Myocyte (in vitro differentiated cells): ENCODE measurements at places on chromosomes 12 and 14. TPM values are rescaled to one million over a fixed set of nuclear protein-coding genes. Genes with fewer than 3 reads are reported as not detected.

DNA sequence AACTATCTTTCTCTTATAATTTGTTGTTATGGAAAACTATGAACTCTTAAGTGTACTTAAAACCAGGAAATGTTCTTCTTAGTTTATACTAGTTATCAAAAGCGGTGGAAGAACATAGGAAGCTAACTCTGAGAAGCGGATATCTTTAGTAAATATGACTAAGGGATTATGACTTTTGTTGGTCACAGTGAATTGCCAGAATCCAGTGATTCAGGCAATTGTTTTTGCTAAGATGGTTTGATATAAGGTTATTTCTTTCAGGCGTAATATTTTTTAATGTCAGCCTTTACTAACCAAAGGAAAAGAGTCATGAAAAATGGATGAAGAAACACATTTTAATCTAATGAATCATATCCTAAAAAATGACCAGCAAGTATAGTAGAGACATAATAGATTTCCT, 473.5 kb downstream of the FOXG1 start:
- DNase-seq: peak; percentile 35

DNA sequence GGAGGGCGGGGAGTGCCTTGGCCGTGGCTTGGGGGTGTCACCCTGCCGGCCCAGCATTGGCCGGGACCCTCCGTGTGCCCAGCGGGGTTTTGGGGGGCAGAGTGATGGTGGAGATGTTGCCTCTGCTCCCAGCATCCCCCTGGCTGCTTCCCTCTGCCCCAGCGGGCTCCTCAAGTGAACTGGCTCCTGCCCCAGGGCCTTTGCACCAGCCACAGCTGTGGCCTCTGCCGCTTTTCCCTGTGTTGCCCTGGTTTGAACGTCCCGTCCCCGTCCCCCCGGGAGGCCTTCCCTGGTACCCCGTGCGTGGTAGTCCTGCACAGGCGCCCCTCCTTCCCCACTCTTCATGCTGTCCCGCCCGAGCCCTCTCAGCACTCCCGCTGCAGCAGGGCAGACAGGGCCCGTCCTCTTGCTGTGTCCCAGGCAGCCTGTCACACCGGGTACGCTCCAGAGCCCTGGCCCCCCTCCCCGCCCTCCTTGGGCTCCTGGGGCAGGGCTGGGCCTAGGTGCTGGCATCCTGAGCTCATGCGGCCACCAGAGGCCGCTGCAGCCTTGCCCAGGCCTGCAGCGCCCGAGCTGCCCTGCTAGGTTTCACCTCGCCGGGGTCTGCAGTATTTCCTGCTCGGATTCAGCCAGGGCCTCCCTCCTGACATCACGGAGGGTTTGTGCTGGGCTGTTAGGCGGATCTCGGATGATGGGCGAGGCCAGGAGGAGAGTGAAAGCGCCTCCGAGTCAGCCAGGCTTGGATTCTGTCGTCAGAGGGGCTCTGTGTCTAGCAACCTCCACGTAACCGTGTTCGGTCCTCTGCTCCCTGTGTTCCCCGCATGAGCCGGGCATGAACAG, 9.5 kb downstream of the NOC4L start:
- DNase-seq: peak; percentile 68

DNA sequence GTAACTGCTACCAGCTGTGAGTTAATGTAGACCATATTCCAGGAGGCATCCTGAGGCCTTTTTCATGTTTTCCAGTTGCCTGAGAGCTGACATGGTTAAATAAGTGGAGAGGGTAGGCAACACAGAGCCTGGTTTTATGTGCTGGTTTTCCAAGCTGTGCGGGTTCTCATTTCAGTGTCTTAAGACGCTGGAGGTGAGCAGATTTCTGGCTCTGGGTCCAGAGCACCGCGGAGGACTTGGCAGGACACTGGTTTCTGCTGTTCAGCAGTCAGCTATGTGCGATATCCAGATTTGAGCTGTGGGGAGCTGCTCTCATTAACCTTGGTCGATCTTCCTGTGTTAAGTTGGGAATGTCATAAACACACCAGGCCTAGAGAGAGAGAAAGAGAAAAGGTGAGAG, 680.8 kb downstream of the BCL11B start:
- no peak for DNase-seq

DNA sequence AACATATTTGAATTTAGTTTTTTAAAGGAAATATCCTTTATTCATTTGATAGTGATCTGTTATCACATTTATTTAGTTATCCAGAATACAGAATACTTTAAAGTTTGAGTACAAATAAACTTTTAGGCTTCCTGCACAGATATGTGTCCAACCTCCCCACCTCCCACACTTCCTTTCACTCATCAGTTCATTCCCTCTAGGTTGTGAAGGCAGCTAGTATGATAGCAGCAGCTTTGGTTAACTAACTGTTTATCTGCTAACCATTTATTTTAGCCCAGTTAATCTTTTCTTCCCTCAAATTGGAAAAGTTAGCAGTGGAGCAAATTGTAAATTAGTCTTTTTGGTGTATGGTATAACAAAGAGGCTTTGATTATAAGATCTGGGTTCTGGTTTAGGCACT, 35.7 kb downstream of the CNOT2 start:
- DNase-seq: no peak

DNA sequence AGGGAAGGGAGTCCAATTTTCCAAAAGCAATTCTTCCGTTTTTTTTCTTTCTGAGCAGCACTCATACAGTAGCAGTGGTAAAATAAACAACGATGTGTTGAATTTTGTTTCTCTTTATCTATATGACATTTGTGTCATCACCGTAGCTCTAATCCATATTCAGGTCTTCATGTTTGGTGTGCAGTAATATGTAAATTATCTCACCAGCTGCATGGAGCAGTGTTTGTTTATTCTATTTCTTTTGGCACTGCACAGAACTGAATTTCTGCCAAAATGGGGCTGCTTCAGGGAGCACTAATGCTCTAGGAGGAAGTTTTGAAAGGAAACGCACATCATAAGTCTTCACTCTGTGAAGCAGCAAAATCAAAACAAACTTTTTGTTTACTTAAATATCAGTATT, 130.0 kb upstream of the NPAS3 start:
- peak; percentile 36 for DNase-seq

DNA sequence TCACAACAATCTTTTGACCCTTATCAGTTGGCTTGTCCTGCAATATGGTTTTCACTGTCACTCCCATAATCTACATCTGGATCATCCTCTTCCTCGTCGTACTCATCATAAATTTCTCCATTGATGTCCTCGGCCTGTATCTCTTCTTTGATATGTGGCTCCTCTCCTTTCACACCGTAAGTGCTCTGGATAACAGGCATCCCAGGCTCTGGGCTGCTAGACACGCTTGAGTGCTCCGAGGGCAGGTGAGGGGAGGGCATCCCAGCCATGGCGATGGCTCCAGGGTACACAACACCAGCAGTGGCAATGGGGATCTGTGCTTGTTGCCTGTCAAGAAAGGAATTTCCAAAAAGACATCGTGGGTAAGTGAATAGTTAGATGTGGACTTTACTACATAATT, 415.3 kb downstream of the SOX5 start:
- no peak for DNase-seq

GRCh38 chr14:64885559-64885958, 5.9 kb upstream of the SPTB start:
- no peak for DNase-seq

DNA sequence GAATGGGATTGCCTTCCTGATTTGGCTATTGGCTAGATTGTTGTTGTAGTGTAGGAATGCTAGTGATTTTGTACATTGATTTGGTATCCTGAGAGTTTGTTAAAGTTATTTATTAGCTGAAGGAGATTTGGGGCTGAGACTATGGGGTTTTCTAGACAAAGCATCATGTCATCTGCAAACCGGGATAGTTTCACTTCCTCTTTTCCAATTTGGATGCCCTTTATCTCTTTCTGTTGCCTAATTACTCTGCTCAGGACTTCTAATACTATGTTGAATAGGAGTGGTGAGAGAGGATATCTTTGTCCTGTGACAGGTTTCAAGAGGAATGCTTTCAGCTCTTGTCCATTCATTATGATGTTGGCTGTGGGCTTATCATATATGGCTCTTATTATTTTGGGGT, 265.7 kb upstream of the MGAT4C start:
- no peak for DNase-seq

DNA sequence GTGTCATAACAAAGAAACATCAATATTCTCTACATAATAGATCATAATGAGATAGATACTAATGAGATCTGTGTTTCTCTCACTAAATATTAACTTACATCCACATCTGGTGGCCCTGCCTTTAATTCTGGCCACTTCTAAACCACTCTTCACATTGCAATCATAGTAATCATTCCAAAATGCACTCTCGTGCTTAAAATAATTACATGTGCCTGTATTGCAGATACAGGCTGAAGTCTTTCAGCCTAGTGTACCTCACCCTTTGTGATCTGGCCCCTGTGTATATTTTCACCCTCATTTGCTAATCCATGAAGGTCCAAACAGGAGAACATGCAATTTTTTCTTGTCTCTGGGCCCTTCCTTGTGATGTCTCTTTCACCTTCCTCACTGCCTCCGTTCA, 108.0 kb downstream of the LIN7A start:
- DNase-seq: peak; percentile 58

GRCh38 chr12:107238296-107238695, 144.9 kb upstream of the CRY1 start:
- no peak for DNase-seq

DNA sequence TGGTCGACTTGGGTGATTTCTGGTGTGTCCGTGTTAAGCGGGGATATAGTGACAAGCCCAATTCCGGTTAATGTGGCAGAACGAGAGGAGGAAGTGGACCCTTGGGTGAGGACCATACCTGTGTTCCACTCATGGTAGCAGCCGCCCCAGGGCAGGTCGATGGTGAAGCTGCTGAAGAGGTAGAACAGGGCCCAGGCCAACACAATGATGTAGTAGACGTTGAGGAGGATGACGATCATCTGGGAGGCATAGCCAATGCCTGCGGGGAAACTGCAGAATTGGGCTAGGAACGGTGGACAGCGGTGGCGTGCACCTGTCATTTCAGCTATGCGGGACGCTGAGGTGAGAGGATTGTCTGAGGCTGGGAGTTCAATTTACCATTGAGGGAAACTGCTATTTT, 20.1 kb downstream of the SLC6A13 start:
- DNase-seq: no peak

GRCh38 chr12:113104953-113105510, 30.5 kb downstream of the RASAL1 start:
- DNase-seq: no peak

GRCh38 chr14:56862836-56863235, 52.6 kb upstream of the OTX2 start:
- DNase-seq: no peak

- peak; percentile 40 for DNase-seq
Measured at GRCh38 chr12:121804417-121805111, 755 bp downstream of the SETD1B start.

GRCh38 chr14:20631880-20632389, 9.6 kb downstream of the OR6S1 start:
- DNase-seq: peak; percentile 75

GRCh38 chr14:68669603-68670358, 123.1 kb downstream of the ZFP36L1 start:
- DNase-seq: no peak

- no peak for DNase-seq
Measured at GRCh38 chr12:67006610-67007009, 262.5 kb upstream of the CAND1 start.

DNA sequence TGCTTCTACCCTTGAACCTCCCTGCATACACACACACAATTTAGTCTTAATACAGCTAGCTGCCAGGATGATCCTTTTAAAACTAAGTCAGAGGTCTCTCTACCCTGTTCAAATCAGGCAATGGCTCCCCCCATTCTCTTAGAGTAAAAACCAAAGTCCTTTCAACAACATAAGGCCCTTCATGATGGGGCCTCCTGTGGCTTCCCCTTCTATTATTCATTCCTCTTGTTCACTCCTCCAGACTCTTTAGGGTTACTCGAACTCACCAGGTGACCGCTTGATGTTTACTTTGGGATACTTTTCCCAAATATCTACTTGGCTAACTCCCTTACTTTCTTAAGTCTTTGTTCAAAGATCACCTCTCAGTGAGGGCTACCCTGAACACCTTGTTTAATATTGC, 30.4 kb downstream of the DENND5B start:
- no peak for DNase-seq

DNA sequence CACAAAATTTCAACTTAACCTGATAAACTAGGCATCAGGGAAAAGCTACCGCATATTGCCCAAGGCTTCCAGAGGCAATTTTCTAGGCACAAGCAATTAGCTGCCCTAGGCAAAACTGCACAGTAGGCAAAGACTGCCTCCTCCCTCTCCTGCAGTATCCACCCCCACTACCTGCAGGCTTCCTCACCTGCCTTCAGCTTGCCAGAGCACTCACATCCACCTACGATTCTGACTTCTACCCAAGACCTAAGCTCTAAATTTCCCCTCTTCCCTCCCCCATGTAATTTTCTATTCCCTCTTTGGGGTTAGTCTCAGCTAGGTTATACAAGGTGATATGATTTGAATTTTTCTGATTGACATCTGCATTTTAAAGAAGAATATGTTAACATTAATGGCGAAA, 21.9 kb upstream of the CCDC196 start:
- DNase-seq: no peak

DNA sequence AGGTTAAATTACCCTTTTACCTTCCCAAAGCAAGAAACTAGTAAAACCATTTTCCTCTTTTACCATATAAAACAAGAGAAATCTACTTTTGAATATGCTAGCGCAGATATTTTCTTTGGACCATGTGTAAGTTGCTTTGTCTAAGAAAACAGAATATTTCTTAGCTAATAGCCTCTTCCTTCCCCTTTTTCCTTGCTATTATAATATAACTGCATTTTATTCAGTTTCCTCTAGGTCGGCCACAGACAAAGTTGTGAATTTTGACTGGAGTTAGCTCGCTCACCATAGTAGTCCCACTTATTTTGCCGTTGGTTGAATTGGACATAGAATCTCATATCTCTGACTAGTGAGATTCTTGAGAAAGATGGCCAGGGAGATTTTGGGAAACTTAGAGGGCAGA, 115.6 kb downstream of the PLEKHA5 start:
- DNase-seq: no peak

- peak; percentile 64 for DNase-seq
Measured at GRCh38 chr12:15186597-15186996, 34.6 kb downstream of the RERG start.

KRT79 gene
- total RNA-seq: not detected in 2 replicates

KRT83 gene
- total RNA-seq: not detected in 2 replicates

GPRC5A gene
- 0.42 and 1.4 TPM in 2 replicates for total RNA-seq

PDE3A gene
- total RNA-seq: 0.29 and 0.88 TPM in 2 replicates

PAWR gene
- total RNA-seq: 6.6 and 6.7 TPM in 2 replicates

KRT77 gene
- not detected in 2 replicates for total RNA-seq

GYS2 gene
- not detected in 2 replicates for total RNA-seq

MYF5 gene
- total RNA-seq: 87.5 and 101 TPM in 2 replicates

ACAD10 gene
- total RNA-seq: 13.5 and 17.3 TPM in 2 replicates
